ENCODE measurements at places on chromosomes 16 and 17. TPM values are rescaled to one million over a fixed set of nuclear protein-coding genes. Genes with fewer than 3 reads are reported as not detected.
A peak's percentile ranks its signal among the peaks of the same experiment; 100 is the strongest.

DNA sequence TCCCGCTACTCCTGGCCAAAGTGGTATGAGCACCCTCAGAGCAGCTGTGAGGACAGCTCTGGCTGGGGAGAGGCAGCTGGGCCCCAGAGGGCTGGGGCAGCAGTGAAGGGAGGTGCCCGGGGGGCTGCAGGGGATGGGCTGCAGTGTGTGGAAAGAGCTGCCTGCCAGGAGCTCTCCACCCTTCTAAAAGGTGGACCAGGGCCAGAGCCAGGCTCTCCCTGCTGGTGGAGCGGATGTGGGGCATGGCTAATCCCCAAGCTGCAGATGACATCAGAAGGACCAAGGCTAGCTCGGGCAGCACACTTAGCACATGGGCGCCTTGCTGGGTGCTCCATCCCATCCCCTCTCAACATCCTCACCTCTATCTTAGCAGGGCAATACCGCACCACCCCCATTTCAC, 103.1 kb downstream of the SDK2 start:
- no peak for DNase-seq

The TEDC2 gene
- 4.1 TPM for total RNA-seq

DNA sequence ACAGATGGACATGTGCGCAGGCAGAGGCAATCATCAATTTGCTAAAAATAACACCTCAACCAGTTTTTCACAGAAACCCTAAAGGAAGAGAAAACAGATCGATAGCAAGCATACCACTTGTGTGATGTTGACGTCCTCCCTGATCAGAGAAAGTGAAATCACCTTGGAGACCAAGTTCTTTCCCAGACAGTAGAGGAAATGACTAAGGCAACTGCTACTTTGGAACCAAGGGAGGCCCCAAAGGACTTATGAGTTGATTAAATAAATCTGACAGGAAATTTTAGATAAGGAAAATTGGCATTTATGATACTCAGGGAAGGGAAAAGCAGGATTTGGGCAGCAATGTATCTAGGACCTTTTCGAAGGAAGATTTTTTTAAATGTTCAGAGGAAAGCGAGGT, 267.1 kb upstream of the ASIC2 start:
- no peak for DNase-seq

The CCL1 gene
- not detected for total RNA-seq

The TANC2 gene
- total RNA-seq = 4.0 TPM

The KRT36 gene
- total RNA-seq = not detected

The CD68 gene
- 54.2 TPM for total RNA-seq

DNA sequence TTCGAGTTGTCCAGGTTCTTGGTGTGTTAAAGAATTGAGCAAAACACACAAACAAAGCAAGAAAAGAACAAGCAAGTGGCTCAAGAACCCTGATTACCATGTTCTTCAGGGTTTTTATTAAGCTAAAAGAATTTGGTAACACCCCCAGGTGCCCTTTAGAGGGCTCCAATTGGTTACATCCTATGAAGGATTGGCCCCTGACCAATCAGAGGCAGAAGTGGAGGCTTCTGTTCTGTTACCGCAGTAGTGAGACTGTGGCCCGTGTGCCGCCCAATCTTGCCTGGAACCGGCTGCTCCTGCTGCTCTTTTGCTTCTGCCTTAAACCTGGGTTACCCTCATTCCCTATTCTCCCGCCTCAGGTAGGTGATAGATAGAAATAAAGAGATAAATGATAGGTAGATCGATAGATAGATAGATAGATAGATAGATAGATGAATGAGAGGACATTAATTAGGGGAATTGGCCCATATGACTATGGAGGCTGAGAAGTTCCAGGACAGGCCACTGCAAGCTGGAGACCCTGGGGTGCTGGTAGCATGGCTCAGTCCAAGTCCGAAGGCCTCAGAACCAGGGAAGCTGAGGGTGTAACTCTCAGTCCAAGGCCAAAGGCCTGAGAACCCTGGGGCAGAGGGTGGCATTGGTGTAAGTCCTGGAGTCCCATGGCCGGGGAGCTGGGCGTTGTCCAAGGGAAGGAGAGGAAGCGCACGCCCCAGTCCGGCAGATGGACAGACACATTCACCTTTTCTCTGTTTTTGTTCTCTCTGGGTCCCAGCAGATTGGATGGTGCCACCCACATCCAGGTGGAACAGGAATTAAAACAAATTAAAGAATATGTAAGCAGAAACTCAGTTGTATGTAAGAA, 3.5 kb upstream of the CA5A start:
- no peak for DNase-seq

DNA sequence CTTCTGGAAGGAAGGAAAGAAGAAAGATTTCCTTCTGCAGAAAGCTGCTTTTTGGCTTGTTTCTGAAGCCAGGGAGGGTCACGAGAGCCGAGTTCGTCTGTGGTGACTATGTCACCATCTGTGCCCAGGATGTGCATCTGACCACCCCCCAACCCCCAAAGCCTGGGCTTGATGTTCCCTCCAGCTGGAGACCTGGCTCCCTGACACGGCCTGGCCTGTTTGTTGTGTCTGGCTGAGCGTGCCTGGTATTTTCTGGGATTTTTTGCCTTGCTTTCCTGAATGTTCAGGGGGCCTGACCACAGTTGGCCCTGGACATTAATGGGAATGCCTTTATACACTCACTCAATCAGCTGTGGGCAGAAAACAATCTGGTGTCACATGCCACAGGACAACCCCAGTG, 38.9 kb downstream of the LGALS9 start:
- no peak for DNase-seq

The CRHR1 gene
- total RNA-seq = not detected

- no peak for DNase-seq
These were observed 190.3 kb upstream of the IRX6 start for GRCh38 chr16:55133654-55134053.

GRCh38 chr17:49523706-49524472, 28.8 kb downstream of the NGFR start:
- no peak for DNase-seq

- peak; percentile 75 for DNase-seq
These were observed 636 bp upstream of the ERN1 start for GRCh38 chr17:64130559-64131001.

- DNase-seq = peak; percentile 87
These were observed 18.4 kb upstream of the ZFP90 start for GRCh38 chr16:68520649-68521086.

DNA sequence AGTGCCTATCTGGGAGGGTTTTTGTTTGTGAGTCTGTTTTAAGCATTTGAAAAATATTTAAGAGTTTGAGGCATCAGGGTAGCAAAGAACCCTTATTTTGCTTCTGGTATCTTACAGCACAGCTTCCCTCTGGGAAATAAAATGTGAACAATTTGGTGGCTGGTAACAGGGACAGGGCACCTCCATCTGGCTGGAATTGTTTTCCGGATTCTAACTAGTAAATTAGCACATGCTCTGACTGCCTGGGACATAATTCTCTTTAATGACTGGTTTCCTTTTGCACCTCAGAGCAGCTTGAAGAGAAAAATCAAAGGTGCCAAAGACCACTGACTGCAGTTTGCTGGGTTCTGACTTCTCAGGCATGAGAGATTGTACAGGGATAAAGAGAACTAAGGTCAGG, 469.1 kb downstream of the GRIN2A start:
- no peak for DNase-seq

DNA sequence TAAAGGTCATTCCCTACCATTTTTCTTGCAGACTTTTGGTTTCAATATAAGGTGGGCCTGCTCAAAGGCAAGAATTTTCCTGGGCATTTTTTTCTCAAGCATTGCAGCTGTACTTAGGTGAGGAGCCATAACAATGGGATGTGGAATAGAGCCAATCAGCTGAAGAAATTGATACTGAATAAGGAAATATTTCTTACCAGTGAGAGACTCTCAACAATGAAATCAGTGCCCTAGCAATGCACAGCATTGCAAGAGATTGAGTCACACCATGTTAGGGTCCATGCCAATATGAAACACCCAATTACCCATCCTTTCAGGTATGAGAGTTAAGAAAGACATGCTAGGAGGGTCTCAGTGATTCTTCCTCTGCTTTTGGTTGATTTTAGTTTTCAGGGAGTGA, 237.6 kb downstream of the SOX9 start:
- DNase-seq = no peak

GRCh38 chr17:27199948-27200347, 94.0 kb upstream of the WSB1 start:
- no peak for DNase-seq

The ACSM2B gene
- total RNA-seq = not detected

- no peak for DNase-seq
These were observed 1.4 kb upstream of the BEAN1 start for GRCh38 chr16:66425651-66426050.

The KRTAP2-3 gene
- not detected for total RNA-seq
